ENCODE measurements at places on chromosomes 3 and 15.

- peak; percentile 39 for DNase-seq
These were observed 7.6 kb downstream of the CORO2B start for GRCh38 chr15:68586274-68586961.

GRCh38 chr15:100193277-100193860 is 148.4 kb downstream of the ADAMTS17 start:
- DNase-seq: no peak

DNA sequence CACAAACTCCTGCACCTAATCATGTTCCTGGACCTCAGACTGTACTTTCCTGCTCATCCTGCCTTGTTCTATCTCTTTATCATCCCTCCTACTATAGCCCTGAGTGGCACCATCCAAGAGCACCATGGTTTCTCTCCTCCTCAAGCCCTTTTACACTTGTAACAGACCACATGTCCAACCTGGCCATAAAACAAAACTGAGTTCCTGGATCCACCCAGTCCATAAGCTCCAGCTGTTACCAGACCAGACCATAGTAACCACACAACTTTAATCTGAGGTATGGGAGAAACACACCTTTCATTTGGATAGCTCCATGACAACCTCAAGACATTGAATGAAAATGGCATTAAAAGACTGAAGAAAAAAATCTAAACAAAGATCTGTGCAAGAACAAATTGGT is 9.1 kb downstream of the TM4SF18 start:
- no peak for DNase-seq

DNA sequence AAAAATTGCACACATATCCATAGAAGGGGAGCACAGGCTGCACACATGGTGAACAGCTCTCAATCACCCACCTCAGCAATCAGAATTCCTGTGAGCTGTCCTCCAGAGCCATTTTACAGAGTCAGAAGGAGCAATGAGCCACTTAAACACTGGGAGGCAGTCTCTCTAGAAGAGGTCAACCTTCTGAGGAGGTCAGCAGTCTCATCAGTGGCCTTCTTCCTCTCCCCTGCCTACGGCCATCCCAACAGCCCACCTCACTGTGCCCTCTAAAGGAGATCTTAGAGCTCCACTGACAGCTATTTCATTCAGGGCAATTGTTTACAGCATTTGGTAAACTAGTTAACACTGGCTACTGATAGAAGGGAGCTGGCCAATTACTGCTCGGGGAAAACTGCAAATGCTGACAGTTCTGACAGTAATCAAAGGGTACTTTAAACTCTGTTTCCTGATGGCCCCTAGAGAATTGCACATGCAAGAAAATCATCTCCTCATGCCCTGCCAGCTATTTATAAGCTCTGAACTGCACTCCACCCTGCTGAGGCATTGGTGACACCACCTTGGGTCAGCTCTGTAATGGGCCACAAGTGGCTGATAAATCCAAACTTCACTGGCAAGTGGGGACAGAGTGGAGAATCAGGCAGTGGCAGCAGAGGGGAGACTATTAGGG is 42.1 kb upstream of the TSPAN3 start:
- DNase-seq: no peak

GRCh38 chr3:194936659-194937058 is 251.0 kb downstream of the FAM43A start:
- DNase-seq: no peak

- DNase-seq: no peak
These were observed 447.8 kb upstream of the BCHE start for GRCh38 chr3:166285001-166285400.
